Stimulated activated CD8-positive, alpha-beta memory T cell treated with anti-CD3 and anti-CD28 coated beads, Interleukin-2, amount 100 ng/mL, for 1 hour (primary cell): ENCODE measurements at places on chromosomes 12 and 14.

- DNase-seq: no peak
These were observed 94.7 kb upstream of the DDHD1 start for GRCh38 chr14:53247596-53248370.

- DNase-seq: no peak
These were observed 166.1 kb upstream of the E2F7 start for GRCh38 chr12:77231501-77231918.

DNA sequence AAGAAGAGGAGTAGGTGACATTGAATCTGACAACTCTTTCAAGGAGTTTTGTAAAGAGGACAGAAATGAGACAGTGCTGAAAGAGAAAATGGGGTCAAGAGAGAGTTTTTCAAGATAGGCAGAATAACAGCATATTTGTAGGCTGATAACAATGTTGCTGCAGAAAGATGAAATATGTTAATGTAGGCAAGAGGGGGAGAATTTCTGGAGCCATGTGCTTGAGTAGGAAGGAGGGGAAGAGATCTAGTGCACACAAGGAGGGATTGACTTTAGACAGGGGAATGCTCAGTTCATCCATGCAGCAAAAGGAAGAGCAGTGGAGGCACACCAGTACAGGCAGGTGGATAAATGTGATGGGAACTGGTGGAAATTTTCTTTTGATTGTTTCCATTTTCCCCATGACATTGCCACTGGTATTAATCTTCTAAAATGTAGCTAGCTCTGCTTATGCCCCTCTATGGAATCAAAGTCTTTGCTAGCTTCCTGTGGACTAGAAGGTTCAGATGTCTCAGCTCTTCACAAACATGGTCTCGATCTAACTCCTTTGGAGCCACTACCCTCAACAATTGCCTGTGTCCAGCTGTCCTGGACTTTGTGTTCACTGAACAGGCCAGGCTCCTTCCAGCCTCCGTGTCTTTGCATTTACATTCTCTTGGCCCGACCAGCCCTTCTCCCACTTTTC lies 9.1 kb downstream of the PROX2 start:
- DNase-seq: no peak

DNA sequence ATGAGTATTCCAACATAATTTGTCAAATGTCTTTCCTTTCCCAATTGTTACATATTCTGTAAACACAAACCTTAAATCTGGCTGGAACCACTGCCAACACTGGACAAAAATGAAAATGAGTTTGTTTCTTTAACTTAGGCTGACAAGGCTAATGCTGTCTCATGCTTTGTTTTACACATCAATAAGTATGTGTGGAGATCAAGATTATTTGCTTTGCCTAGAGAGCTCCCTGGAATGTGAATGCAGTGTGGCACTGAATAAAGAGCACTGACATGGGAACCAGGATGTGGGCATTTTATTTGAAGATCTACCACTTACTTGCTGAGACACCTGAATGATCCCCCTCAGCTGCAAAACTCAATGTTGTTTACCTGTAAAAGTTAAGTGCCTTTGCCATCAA lies 61.7 kb downstream of the RALGAPA1 start:
- no peak for DNase-seq

- no peak for DNase-seq
These were observed 39.7 kb downstream of the CDK17 start for GRCh38 chr12:96360550-96360949.

GRCh38 chr14:99527427-99528076 lies 46.3 kb downstream of the CCNK start:
- no peak for DNase-seq

DNA sequence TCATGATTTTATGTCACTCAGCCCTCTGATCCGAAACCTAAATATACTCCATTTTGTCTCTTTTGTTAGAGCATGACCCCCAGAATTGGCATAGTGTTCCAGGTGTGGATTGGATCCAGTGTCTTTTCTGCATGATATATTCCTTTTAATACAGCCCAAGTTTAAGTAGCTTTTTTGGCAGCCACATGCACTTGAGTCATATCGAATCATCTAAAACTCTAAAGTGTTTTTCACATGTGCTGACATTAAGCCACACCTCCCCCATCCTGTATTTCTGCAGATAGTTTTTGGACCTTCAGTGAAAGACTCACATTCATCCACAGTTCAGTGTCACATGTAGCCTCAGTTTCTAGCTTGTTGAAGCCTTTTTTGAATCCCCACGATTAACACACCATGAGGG lies 30.6 kb downstream of the BORCS5 start:
- DNase-seq: no peak

- no peak for DNase-seq
These were observed 12.7 kb upstream of the RIMKLB start for GRCh38 chr12:8685051-8685450.

DNA sequence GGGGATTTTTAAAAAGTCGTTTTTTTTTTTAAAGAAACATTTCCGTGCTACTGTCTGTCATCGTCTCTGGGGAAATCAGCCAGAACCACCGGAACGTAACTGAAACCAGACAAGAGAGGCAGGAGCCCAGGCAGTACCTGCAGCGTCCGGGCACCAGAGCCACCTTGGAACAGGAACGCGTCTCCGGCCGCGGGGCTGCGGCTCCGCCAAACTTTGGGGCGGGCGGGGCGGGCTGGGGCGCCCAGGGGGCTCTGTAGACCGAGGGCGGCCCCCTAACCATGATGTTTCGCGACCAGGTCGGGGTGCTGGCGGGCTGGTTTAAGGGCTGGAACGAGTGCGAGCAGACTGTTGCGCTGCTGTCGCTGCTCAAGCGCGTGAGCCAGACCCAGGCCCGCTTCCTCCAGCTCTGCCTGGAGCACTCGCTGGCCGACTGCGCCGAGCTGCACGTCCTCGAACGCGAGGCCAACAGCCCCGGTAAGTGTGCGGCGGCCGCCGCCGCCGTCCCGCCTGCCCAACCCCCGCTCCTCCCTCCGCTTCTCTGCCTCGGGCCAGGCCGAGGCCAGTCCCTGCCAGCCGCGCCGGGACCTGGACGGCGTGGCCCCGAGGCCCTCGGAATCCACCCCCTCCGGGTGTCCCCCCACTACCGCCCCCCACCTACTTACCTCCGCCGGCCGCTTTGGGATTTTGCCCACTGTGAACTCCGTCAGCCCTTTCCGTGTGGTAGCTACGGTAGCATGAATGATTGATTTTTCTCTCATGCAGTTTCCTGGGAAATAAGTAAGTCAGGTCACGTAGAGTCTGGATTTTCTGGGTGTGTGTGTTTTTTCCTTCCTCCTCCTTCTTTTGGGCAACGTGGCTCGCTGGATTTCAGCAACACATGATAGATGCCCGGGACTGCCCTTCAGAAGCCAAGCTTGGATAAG lies 972 bp downstream of the SAMD4A start:
- DNase-seq: no peak

GRCh38 chr12:4135919-4136605 lies 137.5 kb upstream of the CCND2 start:
- no peak for DNase-seq

- no peak for DNase-seq
These were observed 41.8 kb downstream of the R3HDM2 start for GRCh38 chr12:57389033-57389432.

GRCh38 chr14:102362084-102362483 lies 606 bp downstream of the CINP start:
- DNase-seq: no peak

DNA sequence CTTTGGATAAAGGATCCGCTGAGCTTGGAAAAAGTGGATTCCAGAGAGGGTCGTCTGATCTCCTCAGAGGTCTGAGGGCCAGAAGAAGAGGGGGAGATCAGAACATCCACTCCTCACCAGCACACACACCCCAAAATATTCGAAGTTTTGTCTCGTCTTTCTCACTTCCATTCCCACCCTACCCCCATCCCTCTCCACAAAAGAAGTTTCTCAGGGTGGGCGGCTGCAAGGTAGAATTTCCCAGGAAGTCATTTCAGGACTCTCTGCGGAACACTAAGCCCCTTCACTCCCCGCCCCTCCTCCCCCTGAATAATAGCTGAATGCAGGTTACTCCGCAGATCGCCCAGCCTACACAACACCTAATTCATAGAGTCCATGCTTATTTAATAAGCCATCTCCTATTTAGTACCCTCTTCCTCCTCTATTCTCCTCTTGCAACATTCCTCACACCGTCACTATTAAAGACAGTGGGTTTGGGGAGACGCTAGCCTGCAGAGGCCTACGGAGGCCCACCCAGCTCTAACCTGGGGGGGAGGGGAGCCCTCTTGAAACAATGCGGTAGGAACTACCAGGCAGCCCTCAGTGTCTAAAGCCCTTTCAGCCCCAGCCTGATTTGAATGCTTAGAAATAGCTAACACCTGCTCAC lies 649 bp upstream of the SALL2 start:
- no peak for DNase-seq
